T-helper 9 cell (primary cell): ENCODE measurements at places on chromosomes 1 and 21.
A peak's percentile ranks its signal among the peaks of the same experiment; 100 is the strongest.

GRCh38 chr1:221381910-221382623 is 359.8 kb downstream of the DUSP10 start:
- DNase-seq, result no peak

DNA sequence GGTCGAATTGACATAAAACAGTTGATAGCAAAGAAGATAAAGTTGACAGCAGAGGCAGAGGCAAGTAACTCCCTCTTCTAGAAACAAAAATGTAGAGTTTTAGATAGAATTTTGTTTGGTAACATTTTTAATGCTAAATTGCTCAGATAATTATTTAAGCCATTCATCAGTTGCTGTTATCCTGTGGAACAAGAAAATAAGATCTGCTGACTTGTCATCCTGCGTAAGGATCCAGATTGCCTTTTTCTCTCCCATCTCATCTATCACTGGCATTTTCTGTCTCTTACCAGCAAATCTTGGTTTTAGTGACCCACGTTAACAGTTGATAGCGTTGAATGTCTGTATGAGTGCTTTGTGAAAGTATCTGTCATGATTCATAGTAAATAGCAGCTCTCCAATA is 29.8 kb downstream of the SOAT1 start:
- no peak for DNase-seq

DNA sequence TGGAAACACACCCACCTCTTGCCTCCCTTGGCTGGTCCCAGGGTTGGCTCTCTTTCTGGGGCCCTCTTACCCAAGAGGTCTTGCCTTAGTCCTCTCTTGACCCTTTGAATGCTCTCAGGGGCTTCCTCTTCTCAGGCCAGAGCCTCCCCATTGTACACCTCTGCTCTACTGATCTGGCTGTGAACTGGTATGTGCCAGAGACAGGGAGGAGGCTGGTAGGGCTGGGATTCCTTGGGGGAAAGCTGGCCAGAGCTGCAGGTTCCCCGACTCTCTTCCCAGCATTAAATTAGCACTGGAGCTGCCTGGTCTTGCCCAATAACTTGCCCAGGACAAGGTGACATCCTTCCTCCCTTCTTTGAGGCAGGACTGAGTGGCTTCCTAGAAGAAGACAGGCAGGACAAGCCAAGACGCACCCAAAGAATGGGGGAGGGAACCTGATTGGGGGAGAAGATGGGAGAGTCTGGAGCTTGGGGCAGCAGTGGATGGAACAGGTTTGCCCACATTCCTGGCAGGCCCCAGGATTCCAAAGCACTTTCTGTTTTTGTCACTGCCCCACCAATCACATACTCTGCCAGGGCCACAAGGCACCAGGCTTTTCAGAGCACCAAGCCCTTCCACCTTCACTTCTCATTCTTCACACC is 37.2 kb upstream of the CITED4 start:
- no peak for DNase-seq

- DNase-seq, result peak; percentile 88
Observed at GRCh38 chr1:46036894-46037839, 95.3 kb downstream of the PIK3R3 start.

DNA sequence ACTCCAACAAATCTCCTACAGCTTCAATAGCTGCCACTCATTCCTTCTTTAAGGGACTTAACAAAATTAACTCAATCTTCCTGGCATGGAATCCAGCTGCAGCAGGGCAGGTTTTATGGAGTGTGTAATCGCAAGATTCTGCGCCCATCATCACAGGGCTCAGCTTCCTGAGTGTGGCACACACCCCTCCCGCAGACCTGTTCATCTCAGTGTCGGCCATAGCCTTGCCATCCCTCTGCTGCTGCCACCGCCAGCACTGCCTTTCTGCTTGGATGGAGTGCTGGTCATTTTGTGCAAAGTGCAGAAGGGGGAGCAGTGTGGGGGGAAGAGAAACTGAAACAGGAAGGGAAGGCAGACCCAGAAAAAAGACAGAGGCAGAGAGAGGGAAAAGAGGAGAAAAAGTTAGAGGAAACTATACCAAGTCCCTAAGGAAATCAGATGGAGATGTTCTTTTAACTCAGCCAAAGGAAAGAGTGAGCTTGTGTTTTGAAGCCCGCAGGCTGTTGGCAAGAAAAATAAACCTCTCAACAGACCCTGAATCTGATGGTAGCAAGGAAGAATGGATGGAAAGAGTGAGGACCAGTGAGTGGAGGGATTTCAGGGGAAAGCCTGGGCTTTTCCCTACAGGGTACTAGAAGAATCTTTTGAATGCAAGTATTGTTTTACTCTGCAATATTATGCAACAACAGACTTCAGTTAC is 324.2 kb downstream of the SEC16B start:
- no peak for DNase-seq

- no peak for DNase-seq
Observed at GRCh38 chr1:160097151-160097910, 1.1 kb downstream of the IGSF8 start.

DNA sequence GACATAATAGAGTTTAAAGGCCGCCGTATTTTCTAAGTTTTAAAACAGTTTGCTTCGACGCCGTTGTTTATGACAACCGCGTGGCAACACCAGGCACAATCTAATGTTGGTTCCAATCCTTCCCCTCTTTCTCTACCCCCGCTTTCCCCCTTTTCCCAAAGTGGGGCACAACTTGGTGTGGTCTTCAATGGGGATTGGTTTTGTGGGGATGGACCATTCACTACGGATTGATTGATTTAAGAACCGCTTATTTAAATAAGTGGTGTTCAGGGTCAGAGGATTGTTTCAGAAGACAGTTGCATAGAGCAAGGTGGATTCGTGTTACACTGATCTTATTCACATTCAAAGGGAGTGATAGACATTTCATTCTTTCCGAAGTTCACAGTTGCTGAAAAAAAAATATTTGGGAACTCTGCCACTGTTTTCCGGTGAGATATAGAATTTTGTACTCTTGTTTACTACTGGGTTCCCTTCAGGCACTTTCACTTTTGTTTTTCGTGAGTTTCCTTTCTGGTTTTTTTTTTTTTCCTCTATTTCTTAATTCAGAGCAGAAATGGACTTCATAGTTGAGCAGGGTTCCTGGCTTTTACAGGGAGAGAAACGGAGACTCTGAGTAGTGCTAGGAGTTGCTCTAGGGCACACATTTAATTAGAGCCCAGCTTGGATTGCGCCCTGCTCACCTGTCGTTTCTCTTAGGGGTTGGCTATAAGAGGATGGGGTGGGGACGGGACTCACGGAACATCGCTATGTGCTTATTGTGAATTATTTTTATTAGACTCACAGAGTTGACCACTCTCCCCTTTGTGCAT is 79.6 kb upstream of the AK4 start:
- DNase-seq, result no peak

DNA sequence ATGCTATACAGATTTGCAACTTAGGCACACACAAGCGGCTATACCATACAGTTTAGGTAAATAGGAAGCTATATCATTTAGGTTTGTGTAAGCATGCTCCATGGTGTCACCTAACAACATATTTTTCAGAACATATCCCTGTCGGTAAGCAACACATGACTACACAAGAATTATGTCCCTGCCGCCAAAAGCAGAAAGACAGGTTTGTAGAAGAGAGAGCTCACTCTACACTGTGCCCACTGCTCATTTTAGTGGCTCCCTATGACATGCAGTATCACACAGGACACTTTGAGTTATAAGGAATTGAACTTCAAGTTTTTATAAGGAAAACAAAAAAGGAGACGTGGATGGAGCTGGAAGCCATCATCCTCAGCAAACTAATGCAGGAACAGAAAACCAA is 132.5 kb upstream of the KAZN start:
- no peak for DNase-seq

- DNase-seq, result no peak
Observed at GRCh38 chr21:38478782-38479181, 19.5 kb downstream of the ERG start.

- no peak for DNase-seq
Observed at GRCh38 chr1:207328004-207328403, 6.5 kb downstream of the CD55 start.

DNA sequence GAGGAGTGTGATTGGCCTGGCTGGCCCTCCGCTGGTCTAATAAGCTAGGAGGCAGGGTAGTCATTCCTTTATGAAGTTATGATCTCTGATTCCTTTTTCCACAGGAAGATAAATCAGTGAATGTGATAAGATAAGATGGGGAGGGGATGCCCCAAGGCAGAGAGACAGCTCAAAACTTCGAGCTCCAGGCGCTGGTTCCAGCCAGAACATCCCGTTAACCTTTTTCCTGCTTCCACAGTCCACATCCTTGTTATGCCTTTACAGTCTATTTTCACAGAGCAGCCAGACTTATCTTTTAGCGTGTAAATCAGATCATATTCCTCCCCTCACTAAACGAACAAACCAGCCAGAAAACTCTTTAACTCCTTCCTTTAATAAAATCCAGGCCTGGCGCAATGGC is 38.5 kb upstream of the BMP8B start:
- DNase-seq, result no peak

GRCh38 chr1:171929121-171929520 is 87.8 kb downstream of the DNM3 start:
- no peak for DNase-seq

DNA sequence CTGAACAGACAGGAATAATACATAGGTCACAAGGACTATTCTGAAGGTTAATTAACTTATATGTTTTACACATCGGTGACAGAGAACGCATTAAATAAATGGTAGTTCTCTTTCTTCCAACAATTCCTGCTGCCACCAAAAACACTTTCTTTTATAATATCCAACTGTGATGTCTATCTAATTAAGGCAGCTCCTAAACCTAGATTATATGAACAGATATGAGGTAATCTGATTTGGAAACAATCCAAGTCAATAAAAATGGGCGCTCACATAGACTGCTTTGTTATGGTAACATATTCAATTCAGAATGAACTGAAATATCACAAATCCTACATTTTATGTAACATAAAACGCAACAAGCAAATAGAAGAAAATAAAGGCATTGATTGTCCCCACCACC is 16.0 kb downstream of the CYYR1 start:
- no peak for DNase-seq

DNA sequence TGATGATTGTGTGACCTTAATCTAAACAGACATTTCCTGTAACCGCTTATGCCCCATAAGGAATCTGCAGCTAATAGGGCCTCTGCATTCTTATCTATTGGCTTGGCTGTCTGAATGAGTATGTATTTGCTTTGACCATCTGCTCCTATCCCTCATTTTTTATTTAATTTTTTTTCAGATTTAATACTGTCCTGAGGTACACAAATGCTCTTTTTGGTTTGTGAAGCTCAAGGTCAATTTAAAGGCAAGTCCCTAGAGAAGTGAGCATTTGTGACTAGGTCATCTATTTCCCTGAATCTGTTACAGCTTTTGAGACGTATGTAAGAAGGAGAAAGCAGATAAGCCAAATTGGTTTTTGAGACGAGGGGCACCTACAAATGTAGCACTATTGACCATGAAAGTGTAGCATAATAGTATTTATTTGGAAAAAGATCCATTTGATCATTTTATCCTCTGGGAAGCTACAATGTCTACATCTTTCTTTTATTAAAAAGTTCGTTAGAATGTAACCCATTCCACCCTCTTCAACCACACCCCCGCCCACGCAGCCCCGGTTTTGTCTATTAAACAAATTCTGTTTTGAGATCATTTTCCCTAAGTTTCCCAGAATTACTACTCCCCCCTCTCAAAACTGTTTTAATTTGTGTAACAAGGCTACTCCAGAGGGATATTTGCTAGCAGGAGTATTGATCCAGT is 69.2 kb upstream of the HSPA13 start:
- no peak for DNase-seq

- DNase-seq, result no peak
Observed at GRCh38 chr1:157140063-157140588, 1.9 kb upstream of the ETV3 start.

DNA sequence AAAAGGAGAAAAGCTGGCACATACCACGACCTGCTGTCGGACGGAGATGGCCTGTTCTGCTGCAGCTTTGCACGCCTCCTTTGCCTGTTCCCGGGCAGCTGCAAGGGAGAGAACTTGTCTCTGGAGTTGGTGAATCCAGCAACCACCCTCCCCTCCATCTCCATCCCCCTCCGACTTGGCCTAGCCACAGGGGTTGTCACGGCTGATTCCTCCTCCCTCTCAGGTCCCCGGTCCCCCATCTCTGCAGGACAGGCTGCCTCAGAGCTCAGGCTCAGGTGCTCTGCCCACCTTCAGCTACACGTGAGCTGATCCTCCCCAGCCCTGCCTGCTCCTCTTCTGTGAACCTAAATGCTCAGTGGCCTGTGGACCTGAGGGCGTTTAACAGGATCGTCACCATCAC is 11.1 kb upstream of the SRM start:
- no peak for DNase-seq

DNA sequence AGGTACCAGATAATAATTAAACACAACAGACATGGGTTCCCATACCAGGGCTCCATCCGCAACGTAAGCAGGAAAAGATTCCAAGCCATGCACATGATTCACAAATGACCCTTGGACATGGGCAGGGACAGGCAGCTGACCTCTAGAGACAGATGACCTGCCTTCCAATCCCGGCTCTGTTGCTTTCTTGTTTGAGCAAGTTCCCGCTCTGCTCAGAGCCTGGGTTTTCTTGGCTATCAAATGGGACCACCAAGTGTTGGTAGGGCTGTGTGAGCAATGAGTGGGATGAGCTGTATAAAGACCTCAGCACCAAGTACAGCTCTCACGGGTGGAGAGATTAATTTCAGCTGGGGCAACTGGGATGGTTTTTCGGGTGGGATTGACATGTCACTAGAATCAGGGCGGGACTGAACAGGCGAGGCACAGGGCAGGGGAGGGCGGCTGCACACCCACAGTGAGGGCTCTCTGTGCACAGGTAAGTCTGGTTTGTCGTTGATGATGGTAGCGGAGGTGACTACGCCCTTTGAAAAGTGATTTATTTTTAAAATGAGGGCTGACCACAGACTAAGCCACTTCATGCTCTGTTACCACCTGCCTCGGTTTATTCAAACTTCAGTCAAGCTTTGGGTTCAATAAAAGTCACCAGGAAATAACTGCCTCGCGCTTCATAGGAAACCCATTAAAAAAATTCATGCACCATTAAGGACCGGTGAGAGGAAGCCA is 57.5 kb upstream of the IFFO2 start:
- no peak for DNase-seq

DNA sequence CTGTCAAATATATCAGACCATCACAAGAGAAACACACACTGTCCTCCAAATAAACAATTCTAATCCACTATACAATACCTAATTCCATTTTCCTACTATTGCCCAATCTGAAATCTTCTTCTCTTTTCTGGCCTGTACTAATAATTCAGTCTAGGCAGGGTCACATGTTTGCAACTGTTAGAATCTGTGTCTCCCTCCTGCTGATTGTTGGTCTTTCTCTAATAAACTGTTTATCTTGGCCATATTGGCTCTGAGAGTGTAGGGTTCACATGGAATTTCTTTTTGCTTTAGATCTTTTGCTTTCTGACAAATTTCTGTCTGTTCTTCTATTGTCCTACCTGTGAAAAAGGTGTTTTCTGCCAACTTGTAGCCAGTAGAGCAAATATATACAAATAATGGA is 319.9 kb upstream of the ADAMTS5 start:
- DNase-seq, result no peak
